Stimulated activated CD8-positive, alpha-beta memory T cell treated with anti-CD3 and anti-CD28 coated beads, Interleukin-2, amount 100 ng/mL, for 1 hour (primary cell): ENCODE measurements at places on chromosomes 7 and 10.

GRCh38 chr10:130336617-130337304, 200.6 kb downstream of the GLRX3 start:
- DNase-seq = no peak

GRCh38 chr10:101124933-101125332, 6.2 kb upstream of the TLX1 start:
- no peak for DNase-seq

- no peak for DNase-seq
Observed at GRCh38 chr10:117865945-117866344, 180.8 kb downstream of the RAB11FIP2 start.

GRCh38 chr10:117950408-117950807, 96.3 kb downstream of the RAB11FIP2 start:
- no peak for DNase-seq

DNA sequence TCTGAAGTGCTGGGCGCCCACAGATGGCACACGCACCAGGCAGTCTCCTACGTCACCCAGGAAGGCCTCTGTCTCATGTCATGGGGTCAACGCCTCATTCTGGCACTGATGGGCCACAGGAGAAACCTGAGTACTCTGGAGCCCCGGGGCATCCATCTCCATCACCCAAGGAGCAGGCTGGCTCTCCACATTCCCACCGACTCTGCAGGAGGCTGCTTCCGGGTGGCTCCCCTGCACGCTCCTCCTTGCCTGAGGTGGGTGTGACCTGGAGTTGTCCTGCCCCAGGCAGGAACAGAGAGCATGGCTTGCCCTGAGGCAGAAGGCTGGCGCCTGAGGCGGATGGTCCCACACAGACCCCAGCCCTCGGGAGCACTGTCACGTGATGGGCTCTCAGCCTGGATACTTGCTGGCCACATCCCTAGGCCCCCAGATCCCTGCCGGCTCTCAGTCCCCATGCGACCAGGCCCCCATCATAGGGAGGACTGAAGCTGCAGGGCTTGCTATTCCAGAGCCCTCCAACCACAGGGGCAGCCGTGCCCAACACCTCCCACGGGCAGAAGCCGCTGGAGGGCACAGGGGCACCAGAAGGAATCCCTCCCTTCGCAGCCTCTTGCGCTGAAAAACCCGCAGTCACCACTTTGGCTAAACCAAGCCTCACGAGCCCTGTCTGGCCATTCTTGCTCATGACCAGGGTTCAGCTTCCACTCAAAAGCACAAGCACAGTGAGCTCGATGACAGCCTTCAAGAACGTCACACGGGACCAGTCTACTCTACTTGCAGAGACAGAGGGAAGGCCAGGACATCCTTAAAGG, 80.7 kb downstream of the MAD1L1 start:
- DNase-seq = no peak

DNA sequence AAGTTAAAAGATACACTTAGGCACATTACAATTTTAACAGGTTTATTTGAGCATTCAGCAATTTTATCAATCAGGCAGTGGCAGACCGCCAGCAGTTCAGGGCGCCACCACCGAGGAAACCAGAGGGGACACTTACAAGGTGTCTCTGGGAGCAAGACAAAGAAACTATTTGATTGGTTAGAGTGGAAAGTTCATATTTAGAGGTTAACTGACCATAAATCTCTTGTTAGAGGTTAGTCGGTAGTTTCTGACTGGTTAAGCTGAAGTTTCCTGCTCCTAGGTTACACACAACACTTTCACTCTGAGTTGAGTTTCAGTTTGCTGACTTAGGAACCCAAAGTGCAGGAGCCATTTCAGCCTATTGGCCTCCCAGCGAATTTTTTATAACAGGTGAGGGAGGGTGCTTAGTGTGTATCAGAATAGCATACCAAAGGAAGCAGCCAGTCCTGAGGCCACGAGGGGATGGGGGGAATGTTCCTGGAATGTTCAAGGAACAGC, 10.8 kb upstream of the PVRIG start:
- DNase-seq = no peak

GRCh38 chr7:122746948-122747347, 44.2 kb upstream of the RNF148 start:
- DNase-seq = no peak
